LHCN-M2 (cell line): ENCODE measurements at places on chromosomes 1 and 21. TPM values are rescaled to one million over a fixed set of nuclear protein-coding genes. Genes with fewer than 3 reads are reported as not detected.

- DNase-seq: peak; percentile 69
Observed at GRCh38 chr1:227317523-227318015, 723 bp downstream of the CDC42BPA start.

DNA sequence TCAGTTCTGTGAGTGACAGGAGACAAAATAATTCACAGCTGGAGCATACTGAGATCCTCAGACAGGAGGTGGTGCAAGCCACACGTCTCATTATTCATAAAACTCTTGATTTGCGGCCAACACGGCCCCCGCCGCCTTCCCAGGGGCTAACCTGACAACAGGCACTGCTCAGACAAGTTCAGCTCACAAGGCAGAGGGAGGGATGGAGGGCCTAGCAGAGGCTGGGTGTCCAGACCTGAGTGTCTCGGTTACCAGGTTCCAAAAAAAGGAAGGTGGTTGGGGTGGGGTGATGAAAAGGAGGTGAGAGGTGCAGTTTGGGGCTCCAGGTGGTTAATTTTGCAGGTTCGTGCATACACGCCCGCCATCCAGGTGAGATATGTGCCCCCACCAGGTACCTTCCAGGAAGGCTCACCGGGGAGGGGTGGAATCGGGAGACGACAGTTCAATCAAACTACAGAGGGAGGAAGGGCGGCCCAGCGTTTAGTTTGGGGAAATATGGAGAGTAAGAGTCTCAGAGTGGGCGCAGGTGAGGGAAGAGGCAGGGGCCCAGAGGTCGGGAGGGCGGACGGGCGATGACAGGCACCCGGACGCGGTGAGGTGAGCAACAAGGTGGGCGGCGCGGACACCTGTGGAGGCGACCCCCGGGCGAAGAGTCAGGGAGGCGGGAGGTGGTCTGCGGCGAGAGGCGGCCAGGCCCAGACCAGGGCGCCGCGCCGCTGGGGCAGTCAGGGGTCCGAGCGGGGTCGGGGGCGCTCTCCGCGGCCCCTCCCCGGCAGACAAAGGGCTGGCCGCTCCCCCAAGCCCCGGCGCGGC is 629 bp downstream of the CTNNBIP1 start:
- DNase-seq: no peak

GRCh38 chr1:179231923-179232322 is 2.4 kb upstream of the ABL2 start:
- no peak for DNase-seq

GRCh38 chr1:24939675-24940193 is 9.7 kb upstream of the RUNX3 start:
- no peak for DNase-seq

- peak; percentile 67 for DNase-seq
Observed at GRCh38 chr21:46183910-46184624, at the start of gene SPATC1L. SPATC1L (minus strand) TSS chr21:46184459; CDS start chr21:46182816, 1,643 bp downstream.

Gene S100A11
- 388 and 454 TPM in 2 replicates for total RNA-seq

- no peak for DNase-seq
Observed at GRCh38 chr21:41427556-41427955, 1.5 kb downstream of the MX1 start.

Gene CNR2
- total RNA-seq: under 0.01 TPM in 1 of 2 replicates, not detected in the other

Gene FNDC10
- 3.3 and 5.9 TPM in 2 replicates for total RNA-seq

GRCh38 chr1:111062081-111062480 is 77.8 kb downstream of the DRAM2 start:
- DNase-seq: no peak

GRCh38 chr1:32337855-32338636 is 2.0 kb upstream of the MARCKSL1 start:
- DNase-seq: no peak

DNA sequence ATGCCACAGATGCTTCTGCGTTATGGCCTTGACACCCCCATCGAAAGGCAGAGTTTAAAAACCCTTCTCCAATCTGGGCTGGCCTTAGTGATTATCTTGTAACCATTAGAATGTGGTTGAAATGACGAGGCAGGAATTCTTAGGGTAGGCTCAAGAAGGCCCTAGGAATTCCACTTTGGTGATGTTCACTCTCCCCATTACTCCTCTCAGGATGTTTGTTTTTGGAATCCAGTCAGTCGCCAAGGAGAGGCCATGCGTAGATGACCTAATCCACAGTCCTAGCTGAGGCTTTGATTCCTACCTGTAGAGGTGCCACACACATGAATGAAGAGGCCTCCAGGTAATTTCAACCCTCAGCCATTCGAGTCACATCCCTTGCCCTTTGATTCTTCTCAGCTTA is 318.2 kb downstream of the NEGR1 start:
- no peak for DNase-seq

DNA sequence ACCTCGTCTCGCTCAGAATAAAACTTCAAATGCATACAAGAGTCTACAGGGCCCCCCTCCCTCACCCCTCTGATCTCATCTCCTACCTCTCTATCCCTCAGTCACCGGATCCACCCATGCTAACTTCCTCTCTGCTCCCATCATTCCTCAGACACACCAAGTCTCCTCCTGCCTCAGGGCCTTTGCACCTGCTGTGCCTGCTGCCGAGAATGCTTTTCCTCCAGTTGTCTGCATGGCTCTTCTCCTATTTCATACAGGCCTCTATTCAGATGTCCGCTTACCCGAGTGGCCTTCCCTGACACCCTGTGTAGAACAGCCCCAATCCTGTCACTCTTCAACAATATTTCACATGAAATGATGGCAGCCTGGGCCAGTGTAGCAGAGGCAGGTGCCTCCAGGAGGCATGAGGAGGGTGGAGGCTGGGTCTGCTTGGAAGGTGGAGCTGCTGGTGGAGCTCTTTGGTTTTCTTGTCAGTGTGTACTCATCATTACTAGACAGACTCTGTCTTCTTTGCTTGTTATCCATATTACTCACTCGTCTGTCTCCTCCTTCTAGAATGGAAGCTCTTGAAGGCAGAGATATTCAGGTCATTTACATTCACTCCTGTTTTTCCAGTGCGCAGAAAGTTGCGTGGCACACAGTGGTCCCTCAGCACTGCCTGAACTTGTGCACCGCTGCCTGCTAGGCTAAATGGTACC is 4.2 kb downstream of the SH2D2A start:
- DNase-seq: no peak

- DNase-seq: no peak
Observed at GRCh38 chr1:225863167-225863566, 19.0 kb downstream of the TMEM63A start.

GRCh38 chr21:37762606-37763005 is 153.7 kb downstream of the KCNJ6 start:
- DNase-seq: peak; percentile 79

GRCh38 chr1:197632651-197633050 is 142.6 kb downstream of the DENND1B start:
- no peak for DNase-seq

Gene GPN2
- total RNA-seq: 10.1 and 12.2 TPM in 2 replicates

DNA sequence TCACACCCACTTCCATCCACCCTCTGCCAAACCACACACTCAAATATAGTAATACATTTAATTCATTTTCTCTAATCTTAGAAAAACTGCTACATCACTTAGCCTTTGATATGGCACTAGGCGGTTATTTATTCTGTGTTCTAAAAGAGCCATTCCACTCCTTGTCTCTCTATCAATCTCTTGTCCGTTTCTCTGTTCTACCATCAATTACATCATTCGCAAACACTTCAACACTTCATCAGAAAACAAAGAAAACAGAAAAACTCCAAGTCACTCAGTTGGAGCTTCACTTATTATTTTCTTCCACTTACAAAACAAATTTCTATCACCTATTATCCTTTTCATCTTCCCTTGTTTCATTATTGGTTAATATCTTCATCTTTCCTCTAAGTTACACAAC is 1523.0 kb downstream of the KCNT2 start:
- no peak for DNase-seq

Gene JAM2
- total RNA-seq: 5.6 and 6.0 TPM in 2 replicates

DNA sequence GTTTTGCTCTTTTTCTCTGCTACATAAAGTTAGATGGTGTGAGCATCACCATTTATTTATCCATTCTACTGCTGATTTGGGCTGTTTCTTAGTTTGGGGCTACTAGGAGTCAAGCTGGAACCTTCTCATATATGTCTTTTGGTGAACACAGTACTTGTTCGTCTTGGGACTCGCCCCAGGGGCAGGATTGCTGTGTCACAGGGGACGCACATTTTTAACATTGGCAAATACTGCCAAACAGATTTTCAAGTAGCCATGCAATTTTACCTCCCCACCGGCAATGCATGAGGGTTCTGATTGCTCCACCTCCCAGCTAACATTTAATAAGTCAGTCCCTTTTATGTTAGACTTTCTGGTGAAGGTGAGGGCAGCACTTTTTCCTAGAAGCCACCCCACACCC is 7.5 kb upstream of the IFFO2 start:
- DNase-seq: no peak

DNA sequence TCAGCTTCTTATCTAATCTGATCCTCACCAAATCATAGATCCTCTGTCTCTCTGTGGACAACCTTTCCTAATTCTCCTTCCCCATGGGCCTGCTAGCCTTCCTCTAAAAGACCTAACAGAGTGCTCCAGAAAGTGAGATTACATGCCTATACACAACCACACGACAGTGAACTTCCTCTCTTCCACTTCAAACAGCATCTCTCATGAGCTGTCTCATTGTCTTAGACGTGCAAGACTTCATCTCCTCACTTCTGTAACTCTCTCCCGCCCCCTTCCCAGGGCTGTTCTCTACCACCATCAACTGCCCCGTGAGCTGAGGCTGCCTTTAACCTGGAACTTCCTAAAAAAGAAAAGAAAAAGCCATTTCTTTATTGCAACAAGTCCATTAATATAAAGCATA is 14.1 kb upstream of the A3GALT2 start:
- no peak for DNase-seq

Gene TRIM67
- total RNA-seq: not detected in 2 replicates

Gene FALEC
- total RNA-seq: not detected in 2 replicates

GRCh38 chr1:222928212-222928611 is 113.4 kb downstream of the DISP1 start:
- DNase-seq: no peak

- peak; percentile 20 for DNase-seq
Observed at GRCh38 chr1:109739738-109740614, 862 bp downstream of the GSTM3 start.

- no peak for DNase-seq
Observed at GRCh38 chr1:179547021-179547535, 28.7 kb downstream of the NPHS2 start.

Gene DHDDS
- total RNA-seq: 46.7 and 52.2 TPM in 2 replicates

- DNase-seq: no peak
Observed at GRCh38 chr1:228104526-228105269, 1.6 kb upstream of the C1orf35 start.

DNA sequence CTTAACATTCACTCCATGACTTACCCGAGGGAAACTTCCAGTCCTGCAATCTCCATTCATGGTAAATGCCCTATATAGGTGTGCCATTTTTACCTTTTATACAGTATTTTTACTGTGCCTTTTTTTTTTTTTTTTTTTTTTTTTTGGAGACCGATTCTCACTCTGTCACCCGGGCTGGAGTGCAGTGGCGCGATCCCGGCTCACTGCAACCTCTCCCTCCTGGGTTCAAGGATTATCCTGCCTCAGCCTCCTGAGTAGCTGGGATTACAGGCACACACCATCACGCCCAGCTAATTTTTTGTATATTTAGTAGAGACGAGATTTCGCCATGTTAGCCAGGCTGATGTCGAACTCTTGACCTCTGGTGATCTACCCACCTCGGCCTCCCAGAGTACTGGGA is 124.4 kb upstream of the PLPPR4 start:
- peak; percentile 46 for DNase-seq

DNA sequence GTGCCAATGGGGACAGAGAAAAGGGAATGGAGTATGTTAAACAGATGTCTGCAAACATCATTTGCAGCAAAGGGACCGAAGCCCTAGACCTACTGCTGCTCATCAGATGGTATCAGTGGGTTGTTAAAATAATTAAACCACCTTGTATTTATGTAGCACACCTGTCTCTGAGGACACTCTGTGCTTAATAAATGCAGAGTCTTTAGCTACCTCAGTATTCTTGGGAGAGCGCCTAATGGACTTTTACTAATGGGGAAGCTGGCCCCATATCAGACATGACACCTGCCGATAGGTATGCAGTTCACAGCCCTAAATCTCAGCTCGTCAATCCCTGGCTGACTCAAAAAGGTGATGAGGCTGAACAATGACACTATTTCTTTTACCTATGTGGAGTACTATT is 54.4 kb downstream of the SYT6 start:
- no peak for DNase-seq
